ENCODE measurements at places on chromosomes 11 and 22.
A peak's percentile ranks its signal among the peaks of the same experiment; 100 is the strongest.

- no peak for DNase-seq
These were observed 239.5 kb downstream of the ST3GAL4 start for GRCh38 chr11:126594921-126595367.

GRCh38 chr22:28450109-28450508 is 229.5 kb downstream of the TTC28 start:
- no peak for DNase-seq

- no peak for DNase-seq
These were observed 53.1 kb upstream of the SEPTIN5 start for GRCh38 chr22:19661156-19661555.

- no peak for DNase-seq
These were observed 980.6 kb downstream of the NTM start for GRCh38 chr11:132351050-132351449.

- no peak for DNase-seq
These were observed 22.3 kb downstream of the MMP27 start for GRCh38 chr11:102683277-102683676.

GRCh38 chr11:2940147-2940920 is 11.1 kb upstream of the PHLDA2 start:
- DNase-seq, result no peak

DNA sequence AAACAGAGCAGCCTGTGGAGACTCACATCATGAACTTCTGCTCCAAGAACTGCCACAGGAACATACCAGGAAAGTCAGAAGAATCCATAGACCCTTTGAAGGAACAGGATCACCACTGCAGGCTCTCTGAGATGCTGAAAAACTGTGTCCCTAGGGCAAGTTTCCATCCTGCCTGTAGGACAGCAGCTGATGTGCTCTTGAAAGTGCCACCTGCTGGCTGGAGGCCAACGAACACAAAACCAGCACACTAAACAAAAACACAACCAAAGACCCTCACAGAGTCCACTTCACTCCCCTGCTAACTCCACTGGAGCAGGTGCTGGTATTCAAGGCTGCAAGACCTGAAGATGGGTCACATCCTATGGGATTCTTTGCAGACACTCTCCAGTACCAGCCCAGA is 12.0 kb upstream of the NXPE1 start:
- no peak for DNase-seq

DNA sequence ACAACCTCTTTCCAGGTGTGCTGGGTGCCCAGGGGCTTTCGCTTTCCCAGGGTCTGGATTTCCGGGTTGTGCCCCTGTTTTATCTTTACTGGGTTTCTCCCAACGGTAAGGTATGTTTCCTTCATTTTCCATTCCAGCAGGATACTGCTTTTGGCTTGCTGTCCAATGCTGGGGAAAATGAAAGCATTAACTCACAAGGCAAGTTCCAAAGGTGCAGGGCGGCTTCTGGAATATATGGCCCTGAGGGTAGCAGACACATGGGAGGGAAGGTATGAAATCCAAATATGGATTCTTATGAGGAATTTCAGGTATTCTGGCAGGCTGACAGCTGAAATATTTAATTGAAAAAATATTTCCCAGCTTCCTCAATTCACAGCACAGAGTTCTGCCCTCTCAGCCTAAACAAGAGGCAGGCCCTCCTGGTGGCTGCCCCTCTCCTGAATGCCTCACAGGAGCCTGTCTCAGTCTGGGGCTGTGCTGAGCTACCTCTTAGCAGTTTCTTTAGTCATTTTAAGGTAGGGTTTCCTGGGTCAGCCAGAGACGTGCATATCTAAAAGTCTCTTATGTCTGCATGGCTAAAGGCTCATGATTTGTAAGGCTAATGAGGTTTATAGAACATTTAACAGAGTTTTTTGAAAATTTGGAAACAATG is 318.6 kb upstream of the B3GAT1 start:
- DNase-seq, result no peak

- no peak for DNase-seq
These were observed 11.6 kb upstream of the GAB2 start for GRCh38 chr11:78429209-78429608.

DNA sequence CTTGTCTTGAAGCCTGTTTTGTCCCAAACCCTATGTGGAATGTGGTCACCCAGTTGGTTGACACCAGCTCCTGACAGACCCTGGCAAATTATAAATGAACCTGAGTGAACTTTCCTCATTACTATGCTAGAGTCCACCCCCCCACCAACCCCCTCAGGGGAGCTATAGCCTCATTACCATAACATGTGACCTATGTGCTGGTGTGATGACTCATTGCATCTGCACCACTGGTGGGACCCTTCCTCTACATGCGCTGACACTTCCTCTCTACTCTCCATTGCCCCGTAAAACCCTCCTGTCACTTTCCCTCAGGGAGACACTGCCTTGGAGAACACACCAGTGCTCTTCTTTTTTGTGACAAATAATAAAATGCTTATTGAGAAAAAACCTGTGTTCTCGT is 105.0 kb upstream of the SESN3 start:
- no peak for DNase-seq

GRCh38 chr22:36311386-36312085 is 58.6 kb downstream of the APOL1 start:
- DNase-seq, result peak; percentile 82

- no peak for DNase-seq
These were observed 123.9 kb downstream of the CTNND1 start for GRCh38 chr11:57885298-57886050.

DNA sequence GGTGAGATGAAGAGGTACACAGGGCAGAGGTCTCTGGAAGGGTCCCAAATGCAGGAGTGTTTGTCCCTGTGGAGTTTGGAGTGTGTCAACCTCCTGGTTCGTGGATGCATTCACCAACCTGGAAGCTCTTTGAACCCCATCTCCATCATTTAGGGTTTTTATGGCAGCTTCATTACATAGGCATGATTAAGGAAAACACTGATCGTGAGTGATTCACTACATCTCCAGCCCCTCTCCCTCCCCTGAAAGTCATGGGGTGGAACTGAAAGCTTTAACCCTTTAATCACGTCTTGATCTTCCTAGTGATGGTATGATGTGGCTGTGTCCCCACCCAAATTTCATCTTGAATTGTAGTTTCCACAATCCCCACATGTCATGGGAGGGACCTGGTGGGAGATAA is 19.8 kb upstream of the INCENP start:
- no peak for DNase-seq

DNA sequence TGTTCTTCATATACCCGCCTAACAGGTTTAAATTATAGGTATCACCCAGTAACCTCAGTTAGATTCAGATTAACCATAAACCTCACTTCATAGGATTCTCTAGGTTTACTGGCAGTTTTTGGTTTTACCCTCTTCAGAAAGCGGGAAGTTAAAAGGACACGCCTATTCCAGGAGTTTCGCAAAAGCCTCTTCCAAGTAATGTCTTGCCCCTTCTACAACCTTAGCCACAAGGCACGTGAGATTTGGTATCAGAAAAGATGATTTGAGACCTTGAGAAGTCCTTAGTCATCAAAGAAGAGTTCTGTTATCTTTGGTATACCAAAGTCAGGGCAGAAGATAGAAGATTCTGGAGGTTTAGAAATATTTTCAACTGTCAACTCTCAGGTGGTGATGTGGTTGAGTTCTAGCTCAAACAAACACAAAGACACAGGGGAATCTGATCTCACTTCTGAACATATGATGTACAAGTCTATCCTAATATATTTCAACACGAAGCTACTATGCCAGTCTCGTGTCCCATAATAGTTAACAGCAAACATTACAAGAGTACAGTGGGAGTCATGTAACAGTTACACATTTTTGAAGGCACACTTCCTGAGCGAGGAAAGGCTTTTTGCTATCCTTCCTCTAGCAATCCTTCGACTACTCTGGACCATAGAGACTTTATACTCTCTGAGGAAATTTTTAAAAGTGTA is 103.5 kb downstream of the USP35 start:
- DNase-seq, result no peak

- DNase-seq, result peak; percentile 80
These were observed 48.2 kb downstream of the SGSM3 start for GRCh38 chr22:40418366-40419201.

- no peak for DNase-seq
These were observed 1107.6 kb downstream of the BRD1 start for GRCh38 chr22:48719978-48720661.

DNA sequence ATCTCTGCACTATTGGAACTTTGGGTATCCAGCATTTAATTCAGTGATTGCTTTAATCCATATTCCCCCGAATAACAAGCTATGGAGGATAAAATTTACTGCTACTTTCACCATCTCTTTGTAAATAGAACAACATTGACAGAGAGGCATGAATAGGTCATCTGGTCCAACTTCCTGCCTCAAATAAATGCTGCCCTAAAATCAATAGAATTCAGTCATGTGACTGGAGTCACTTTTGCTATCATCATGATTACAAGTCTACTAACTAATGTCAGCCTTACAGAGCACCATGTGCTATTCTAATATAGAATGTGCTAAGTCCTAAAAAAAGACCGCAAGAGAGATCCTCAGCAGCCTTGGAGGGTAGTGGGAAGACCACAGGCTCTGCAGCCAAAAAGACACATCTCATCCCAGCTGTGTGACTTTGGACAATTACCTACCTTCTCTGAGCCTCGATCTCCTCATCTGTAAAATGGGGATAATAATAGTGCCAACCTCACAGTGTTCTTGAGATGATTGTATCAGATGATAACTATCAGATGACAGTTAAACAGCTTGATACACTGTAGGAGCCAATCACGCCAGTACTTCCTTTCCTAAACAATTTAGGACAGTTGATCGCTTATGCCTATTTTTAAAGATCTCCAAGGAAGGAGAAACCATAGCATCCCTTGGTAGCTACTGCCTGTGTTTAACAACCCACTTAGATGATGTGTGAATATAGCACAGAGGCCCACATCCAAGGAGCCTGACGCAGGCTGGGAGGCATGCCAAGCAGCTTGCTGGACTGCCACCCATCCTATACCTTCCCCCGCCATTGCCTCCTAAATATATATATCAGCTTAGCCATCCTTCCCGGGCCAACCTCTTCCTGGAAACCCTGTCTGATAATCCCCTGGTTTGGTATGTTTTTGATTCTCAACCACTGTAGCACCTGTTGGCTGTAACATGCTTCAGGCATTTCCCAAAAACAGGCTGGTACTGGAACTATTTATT is 77.3 kb upstream of the PHF21A start:
- no peak for DNase-seq

DNA sequence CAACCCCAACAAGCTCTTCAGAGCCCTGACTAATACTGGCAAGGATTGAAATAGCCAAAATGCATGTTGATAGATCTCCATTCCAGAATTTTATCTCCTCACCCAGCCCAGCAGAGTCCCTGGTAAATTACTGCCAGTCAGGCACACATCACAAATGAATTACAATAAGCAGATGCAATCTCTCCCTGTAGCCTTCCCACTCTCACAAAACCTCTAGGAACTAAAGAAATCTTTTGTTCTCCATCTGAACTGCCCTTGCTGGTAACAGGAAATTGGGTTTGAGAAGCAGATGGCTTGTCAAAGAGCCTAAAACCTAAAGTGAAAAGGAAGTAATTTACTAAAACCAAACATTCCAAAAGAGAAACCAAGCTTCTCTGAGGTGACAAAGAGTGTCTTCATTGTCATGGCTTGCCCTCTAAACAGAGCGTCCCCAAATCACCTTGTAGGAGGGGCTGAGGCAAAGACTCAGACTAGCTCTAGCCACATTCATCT is 59.5 kb downstream of the FAM168A start:
- no peak for DNase-seq

GRCh38 chr11:61684870-61685616 is 4.9 kb downstream of the DAGLA start:
- DNase-seq, result no peak

GRCh38 chr22:41822317-41823057 is 10.4 kb upstream of the SREBF2 start:
- peak; percentile 35 for DNase-seq

DNA sequence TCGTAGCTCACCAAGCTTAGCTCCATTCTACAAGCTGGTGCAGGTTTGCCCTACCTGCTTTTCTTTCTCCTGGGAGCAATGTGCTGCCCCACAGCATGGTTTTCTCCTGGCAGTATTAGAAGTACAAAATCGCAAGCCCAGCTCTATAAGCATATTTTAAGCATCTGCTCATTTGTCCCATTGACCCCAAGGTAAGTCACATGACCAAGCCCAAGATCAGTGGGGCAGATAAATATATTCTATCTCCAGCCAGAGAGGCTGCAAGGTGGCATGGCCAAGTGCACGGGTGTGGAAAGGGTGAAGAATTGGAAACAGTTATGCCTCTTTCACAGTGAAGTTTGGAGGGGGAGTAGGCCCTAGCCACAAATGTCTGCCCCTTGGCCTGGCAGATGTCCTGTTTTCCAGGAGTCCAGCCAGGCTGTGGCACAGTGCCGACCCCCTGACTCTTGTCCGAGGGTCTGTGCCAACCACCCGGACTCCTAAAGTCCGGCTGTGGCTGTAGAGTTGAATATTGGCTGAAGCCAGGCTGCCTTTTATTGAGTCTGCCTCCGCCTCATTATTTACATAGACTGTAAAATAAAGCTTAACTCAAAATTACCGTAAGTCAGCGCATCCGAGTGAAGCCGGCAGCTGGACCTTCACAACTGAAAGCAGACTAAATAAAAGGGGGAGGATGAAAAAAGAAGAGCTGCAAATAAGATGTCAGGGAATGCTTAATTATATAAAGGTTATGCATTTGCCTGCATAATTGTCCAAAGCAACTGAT is 165.7 kb downstream of the COMMD9 start:
- peak; percentile 42 for DNase-seq

DNA sequence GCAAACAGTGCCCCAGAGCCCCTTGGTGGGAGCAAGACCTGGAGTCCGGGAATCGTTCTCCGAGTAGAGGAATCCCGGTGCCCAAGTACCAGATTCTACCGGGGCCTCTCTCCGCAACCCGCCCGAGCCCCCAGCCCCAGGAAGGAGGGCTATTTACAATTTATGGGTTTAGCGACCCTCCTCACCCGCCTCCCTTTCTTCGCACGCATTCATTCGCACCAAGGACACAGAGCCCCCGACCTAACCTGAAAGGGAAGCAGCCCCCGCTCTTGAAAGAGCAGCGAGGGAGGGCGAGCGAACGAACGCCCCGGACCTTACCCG is 628 bp downstream of the LRP4 start:
- DNase-seq, result no peak

- DNase-seq, result no peak
These were observed 150.6 kb downstream of the GRIK4 start for GRCh38 chr11:120662071-120662676.
